ENCODE measurements at places on chromosomes 2 and 18. TPM values are rescaled to one million over a fixed set of nuclear protein-coding genes. Genes with fewer than 3 reads are reported as not detected.
A peak's percentile ranks its signal among the peaks of the same experiment; 100 is the strongest.

XPO1 gene
- 151 TPM for total RNA-seq

DNA sequence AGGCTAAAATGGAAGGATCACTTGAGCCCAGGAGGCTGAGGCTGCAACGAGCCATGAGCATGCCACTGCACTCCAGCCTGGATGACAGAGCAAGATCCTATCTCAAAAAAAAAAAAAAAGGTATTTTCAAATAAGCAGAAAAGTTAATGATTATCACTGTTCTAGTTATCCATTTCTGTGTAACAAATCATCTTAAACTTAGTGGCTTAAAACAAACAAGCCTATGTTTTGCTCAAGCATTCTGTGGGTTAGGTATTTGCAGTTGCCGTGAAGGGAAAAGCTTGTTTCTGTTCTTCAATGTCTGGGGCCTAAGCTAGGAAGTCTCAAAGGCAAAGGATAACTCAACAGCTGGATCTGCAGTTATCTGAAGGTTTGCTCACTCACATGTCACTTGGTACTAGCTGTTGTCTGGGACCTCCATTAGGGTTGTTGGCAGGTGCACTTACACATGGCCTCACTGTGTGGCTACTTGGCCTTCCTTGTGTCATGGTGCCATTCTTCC, 14.1 kb downstream of the MFF start:
- peak; percentile 10 for DNase-seq

DNA sequence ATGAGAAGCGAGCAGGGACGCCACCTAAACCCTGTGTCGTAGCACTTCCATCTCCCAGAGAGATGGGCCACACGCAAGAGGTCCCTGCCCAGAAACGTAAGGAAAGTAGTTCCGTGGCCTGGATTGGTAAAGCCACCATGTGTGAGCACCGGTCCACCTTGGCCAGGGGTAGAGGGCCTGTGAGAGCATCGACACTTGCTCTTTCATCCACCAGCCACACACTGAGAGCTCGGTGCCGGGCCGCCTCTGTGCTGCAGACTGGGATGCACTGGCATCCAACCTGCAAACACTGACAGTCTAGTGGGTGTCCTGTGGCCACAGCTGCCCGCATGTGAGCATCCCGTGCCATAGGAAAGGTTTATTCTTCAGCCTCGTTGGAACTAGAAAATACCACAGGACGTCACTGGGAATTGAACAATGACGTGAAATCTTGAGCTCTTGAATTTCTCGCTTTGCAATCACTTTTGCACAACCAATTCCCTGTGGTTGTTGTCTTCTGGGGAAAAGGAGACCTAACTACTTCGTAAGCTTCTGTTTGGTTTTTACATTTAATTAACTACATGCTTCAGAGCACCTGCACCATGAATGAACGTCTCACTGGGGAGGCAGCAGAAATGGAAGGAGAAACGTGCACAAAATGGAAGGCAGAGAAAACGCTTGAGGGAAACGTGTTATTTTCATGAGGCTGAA, 212.0 kb upstream of the RAB6C start:
- DNase-seq: no peak

- DNase-seq: no peak
These were observed 12.8 kb upstream of the SFTPB start for GRCh38 chr2:85680707-85681371.

DNA sequence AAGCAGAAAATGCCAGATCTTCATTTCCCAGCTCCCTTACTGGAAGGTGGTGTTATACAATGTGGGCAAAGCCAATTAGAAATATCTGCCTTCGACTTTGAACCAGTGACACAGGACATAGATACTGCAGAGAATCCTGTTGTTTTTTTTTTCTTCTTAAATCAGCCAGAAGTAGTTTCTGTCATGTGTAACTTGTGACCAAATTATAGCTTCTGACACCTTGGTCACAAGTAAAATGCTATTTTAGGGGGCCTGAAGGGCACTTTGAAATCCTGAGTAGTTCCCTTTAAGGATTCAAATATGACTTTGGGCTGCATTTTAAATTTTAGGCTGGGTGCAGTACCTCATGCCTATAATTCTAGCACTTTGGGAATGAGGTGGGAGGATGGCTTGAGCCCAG, 89.0 kb upstream of the TLK1 start:
- no peak for DNase-seq

Data from hepatocyte (in vitro differentiated cells).